ENCODE measurements at places on chromosomes 3 and 15. TPM values are rescaled to one million over a fixed set of nuclear protein-coding genes. Genes with fewer than 3 reads are reported as not detected.

The SGO1 gene
- 0.81 TPM for total RNA-seq

DNA sequence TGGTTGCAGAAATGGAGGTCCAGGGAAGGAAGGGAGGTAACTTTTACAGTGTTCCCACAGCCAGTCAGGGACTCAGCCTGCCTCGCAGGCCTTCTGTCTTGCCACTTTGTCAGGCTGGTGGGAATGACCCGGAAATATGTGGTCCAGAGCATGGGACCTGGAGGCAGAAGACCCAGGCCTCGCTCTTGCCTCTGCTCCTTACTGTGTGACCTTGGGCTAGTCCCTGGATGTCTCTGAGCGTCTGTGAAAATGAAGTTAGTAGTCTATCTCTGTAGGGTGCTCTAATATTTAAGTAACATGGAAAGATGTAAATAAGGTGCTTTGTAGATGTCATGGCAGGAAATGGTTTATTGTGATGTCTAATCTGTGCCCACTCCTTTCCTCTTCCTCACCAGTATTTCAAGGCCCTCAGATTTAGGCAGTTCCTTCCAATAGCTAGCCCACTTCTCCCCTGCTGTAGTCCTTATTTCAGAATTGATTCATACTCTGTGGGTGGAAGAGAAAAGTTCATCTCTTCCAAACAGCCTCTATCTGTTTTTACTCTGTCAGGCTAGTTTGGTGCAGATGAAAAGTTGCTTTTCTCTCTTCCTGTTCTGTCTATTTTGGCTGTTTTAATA is 9.1 kb downstream of the CORO2B start:
- no peaks in the 10 kb centered on the region for H3K27me3 ChIP-seq
- no peaks in the 10 kb centered on the region for H3K4me1 ChIP-seq
- no peak overlapping the region for H3K27ac ChIP-seq
- DNase-seq, result peak; percentile 30

The FOXB1 gene
- not detected for total RNA-seq

GRCh38 chr3:84223512-84223911 is 735.3 kb upstream of the CADM2 start:
- no peaks in the 10 kb centered on the region for H3K36me3 ChIP-seq
- no peak overlapping the region for H3K27ac ChIP-seq
- H3K4me3 ChIP-seq, result no peak overlapping the region

The XCR1 gene
- total RNA-seq, result 0.63 TPM

The MAP1A gene
- 36.4 TPM for total RNA-seq

The CPN2 gene
- total RNA-seq, result not detected

The FBXO40 gene
- total RNA-seq, result 0.13 TPM

GRCh38 chr3:188574885-188575284 is 420.9 kb downstream of the LPP start:
- H3K27me3 ChIP-seq, result no peaks in the 10 kb centered on the region
- no peak for DNase-seq
- H3K4me1 ChIP-seq, result peaks cover 6% of the 10 kb centered on the region
- H3K36me3 ChIP-seq, result no peaks in the 10 kb centered on the region
- H3K4me3 ChIP-seq, result no peak overlapping the region
- H3K27ac ChIP-seq, result peak overlapping the region; percentile 51

DNA sequence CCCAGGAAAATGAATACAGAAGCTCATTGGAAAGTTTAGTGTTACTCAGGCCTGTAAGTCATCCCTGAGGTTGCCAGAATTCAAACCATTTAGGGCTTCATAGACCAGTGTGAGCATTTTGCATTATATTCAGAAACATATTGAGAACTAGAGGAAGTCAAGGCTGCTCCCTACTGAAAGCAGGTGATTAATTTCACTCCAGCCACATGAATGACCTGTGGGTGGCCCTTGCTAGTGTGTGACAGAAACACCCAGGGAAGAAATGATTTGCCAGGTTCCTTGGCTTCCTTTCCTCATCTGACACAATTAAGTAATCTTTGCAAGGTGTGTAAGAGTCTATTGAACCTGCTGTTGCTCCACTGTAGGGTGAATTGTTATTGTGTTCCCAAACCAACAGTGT is 61.8 kb downstream of the GAP43 start:
- DNase-seq, result no peak
- H3K36me3 ChIP-seq, result no peaks in the 10 kb centered on the region
- peaks cover 2% of the 10 kb centered on the region for H3K4me1 ChIP-seq
- no peaks in the 10 kb centered on the region for H3K27me3 ChIP-seq
- H3K4me3 ChIP-seq, result no peak overlapping the region
